Activated CD4-positive, alpha-beta memory T cell treated with anti-CD3 and anti-CD28 coated beads for 36 hours (primary cell): ENCODE measurements at places on chromosomes 4 and X.

DNA sequence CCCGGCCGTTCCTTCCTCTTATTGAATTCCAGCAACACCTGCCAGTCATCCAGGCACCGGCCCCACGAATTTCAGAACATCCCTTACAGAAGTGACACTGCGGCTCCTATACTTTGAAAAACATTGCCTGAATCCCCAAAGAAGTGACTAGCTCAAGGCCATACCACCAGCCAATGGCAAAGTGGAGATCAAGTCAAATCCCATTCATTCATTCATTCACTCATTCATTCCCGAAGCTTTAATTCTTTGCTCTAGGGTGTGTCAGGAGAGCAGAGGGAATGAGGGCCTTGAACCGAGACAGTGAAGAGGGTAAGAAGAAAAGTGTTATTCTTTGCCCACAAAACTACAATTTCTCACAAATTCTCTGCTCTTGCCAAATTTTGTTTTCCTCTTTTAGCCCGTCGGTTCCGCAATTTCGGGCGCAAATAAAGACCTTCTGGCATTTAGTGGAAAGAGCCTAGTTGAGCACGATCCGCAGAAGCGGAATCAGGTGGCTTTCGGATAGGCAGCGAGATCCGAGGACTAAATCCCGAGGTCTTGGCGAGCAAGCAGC, 824 bp upstream of the HMGB3 start:
- DNase-seq, result no peak

DNA sequence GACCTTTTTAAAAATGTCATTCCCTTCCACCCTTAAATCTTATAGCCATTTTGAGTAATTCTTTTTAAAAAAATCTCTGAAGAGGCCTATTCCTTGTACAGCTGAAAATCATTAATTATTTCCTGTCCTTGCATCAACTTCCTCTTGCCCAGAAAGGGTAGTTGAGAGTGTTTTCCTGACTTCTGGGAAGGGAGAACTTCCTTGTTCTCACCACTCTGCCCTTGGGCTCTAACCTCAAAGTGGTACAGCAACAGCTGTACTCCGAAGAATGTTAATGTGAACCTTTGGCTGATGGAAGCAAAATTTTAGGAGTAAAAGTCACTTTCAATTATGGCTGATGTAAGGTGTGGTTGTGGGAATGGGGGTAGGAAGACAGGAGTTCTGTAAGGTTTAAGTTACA, 15.1 kb upstream of the FABP2 start:
- no peak for DNase-seq

- DNase-seq, result no peak
Measured at GRCh38 chrX:102845020-102845419, 92.1 kb upstream of the RAB40AL start.

GRCh38 chr4:133151341-133151690, 2.2 kb downstream of the PCDH10 start:
- DNase-seq, result no peak

GRCh38 chr4:103092245-103092644, 7.4 kb downstream of the BDH2 start:
- DNase-seq, result no peak

DNA sequence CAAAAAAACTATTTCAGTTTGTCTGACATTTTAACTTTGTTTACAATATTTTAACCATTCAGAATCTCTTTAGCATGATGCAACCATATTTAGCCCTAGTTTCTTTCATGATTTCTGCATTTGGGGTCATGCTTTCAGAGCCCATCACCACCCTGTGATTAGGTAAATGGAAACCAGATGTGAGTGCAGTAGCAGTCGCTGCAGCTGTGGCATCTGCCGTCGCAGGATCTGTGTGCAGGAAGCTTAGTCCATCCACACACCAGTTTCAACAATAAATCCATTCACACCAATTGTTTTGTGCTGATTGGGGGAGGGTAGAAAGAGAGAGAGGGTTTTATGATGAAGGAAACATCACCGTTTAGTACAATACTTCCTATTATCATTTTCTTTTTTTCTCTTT, 130.5 kb downstream of the CPEB2 start:
- no peak for DNase-seq

- no peak for DNase-seq
Measured at GRCh38 chr4:74440356-74440755, 4.6 kb upstream of the AREG start.

DNA sequence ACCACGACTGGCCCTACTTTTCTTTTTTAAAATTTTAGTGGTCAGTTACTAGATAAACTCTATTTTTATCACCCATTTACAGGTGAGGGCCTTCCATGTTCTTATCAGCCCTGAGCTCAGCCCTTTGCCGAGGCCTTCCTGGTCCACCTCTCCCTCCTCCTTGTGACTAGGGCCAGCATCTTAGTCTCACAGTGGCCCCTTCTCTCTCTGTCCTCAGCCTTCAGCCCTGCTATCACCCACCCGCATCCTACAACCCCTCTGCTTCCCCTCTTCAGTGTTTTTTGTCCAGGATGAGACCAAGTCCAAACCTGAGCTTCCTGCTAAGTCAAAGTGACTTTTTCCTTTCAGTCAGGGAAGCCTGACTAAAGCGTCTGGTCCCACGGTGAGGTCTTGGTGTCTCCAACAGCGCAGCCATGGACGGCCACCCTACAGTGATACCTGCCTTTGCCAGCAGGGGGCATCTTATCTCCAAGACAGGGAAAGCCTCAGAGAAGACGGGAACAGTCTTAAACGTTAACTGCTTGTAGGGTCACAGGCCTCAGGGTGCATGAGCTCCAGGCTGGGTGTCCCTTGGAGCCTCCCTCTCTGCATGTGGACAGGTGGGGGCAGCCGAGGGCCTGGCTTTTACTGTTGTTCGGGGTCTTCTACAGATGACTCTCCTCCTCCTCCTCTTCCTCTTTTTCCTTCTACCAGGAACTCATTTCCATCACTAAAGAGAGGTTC, 11.7 kb upstream of the GAGE10 start:
- DNase-seq, result peak; percentile 79

DNA sequence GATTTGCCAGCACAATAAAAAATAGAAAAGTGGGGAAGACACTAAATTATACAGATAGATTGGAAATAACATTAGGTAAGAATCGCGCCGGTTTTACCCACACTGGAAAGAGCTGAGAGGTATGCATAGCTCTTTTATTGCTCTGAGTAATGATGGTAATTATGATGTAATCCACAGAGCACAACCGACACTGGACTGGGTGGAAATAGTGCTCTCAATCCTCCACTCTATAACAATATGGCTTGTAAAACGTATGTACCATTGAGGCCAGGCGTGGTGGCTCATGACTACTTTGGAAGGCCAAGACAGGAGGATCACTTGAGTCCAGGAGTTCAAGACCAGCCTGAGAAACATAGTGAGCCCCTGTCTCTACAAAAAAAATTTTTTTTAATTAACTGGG, 104.3 kb upstream of the RAPGEF2 start:
- DNase-seq, result no peak

DNA sequence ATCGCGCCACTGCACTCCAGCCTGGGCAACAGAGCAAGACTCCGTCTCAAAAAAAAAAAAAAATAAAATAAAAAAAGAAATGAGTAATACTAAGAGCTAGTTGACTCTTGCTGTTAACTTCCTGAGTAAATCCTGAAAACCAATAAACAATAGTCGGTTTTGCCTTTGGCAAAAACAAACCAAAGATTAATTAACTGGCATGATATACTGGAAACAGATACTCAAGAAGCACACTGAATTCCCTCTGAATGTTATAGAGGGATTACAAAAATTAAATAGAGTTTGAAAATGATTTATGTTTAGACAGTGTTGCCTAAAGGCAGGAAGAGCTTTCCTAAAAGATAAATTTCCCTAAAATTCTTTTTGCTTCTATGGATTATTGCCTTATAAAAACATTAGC, 1702.3 kb downstream of the STIM2 start:
- DNase-seq, result no peak

- no peak for DNase-seq
Measured at GRCh38 chr4:158767451-158767850, 1.4 kb upstream of the FNIP2 start.

- peak; percentile 28 for DNase-seq
Measured at GRCh38 chr4:37762294-37762990, 64.0 kb upstream of the PGM2 start.

DNA sequence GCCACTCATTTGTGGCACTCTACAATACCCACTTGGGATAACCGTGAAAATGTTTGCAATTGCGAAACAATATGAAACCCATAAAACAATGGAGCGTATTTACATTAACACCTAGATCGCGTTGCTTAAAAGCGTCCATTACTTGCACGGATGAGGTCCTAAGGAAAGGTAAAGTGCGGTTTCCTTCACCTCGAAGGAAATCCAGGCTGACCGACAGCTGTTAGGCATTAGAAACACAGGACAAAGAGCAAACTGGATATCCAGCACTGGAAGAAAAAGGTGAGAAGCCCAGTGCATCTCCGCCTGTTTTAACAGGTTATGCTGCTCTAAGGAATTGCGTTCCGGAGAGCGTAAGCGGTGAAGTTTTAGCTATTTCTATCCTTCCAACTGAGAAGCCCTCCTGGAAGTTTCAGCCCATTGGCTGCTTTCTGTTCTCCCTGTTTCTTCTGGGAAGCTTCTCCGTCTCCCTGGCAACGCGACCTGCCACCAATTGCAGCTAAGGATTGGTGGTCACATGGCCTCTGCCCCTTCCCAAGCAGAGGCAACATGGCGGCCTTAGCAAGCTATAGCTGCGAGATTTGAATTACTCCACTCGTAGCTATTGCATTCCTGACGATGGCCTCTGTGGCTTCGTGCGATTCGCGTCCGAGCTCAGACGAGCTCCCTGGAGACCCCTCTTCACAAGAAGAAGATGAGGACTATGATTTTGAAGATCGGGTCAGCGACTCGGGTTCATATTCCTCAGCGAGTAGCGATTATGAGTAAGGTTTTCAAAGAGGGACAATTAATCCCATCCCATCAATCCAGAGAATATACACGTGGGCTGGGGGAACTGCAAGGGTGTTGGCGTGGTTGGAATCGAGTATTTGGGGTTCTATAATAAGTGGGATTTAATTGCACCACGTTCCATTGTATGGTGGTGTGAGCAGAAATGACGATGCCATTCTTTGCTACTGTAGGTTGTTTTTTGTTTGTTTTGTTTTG, at the start of gene INTU:
INTU (plus strand) TSS at position 538 of the 984 bp plus-strand sequence; CDS start at position 616, 78 bp downstream.
- peak; percentile 60 for DNase-seq

DNA sequence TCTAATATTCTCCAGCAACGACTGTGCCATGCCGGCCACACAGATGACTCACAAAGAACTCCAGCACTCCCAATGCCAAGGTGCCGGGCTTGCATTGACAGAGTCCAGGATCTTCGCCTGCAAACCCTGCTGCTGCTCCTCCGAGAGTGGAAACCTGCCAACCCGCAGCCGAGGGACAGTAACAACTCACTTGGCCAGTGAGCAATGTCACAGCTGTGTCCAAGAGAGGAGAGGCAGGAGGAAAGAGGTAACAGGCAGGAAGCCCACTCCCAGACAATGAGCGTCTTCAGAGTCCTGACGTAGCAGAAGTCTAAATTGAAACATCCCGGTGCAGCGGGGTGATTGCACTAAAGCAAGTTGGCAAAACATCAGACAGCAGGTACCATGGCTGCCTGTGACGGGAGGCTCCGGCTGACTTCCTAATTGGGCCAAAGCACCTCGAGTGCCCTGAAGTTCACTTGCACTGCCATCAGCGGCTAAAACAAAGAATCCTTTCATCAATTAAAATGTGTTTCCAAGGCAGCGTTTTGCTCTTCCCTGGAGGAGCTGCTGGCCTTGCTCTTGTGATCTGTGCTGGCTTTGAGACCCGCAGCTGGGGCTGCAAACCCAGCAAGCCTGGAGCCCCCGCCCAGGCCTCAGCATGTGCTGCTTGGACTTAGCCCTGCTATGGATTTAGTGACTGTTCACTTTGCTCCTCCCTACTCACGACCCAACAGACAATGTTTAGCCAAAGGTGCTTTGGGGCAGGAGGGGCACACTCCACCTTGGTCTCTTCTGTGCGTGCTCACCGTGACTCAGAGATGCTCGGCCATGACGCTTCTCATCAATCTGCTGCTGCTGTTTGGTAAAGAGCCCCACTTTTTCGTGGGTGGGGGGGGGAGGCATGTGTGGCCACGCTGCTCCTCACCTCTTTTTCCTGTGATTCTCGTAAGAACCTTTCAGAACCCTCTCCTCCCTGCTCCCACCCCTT, 36.5 kb downstream of the DCTD start:
- no peak for DNase-seq

GRCh38 chrX:115579327-115579726, 18.4 kb downstream of the PLS3 start:
- no peak for DNase-seq

- no peak for DNase-seq
Measured at GRCh38 chrX:144916785-144917184, 330.5 kb upstream of the SPANXN1 start.

DNA sequence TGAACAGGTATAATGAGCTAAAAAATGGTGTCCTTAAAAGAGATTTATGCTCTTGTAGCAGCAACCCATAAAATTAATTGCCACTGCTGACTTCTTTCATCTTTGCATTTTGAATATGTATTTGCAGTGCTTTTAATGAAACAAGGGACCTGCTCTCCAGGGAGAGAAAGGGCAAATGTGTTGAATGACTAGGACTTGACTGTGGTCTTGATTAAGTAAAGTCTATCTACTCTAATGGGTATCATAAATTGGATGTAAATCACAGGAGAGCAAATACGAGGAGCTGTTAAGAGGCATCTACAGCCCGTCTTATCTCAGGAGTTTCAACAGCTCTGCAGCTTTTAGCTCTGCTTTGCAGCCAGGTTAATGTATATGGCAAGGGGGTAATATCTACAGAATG, 216.4 kb downstream of the PALLD start:
- DNase-seq, result no peak

DNA sequence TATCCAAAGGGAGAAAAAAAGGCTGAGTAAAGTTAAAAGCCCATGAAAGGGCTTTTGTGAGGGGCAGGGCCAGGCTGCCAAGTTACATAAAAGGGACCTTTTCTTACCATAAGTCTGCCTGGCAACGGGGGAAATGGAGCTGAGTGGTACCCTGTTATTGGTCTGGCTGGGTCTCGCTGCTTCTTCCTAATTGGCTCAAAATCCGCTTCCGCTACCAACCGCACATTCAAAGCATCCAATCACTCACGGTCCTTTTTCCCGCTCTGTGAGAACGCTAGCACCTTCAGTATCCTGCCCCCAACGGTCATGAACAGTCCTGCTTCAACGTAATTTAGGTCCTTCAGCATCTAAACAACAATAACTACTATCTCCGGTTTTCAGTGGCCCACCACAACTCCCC, 611 bp downstream of the TEX11 start:
- no peak for DNase-seq

- DNase-seq, result no peak
Measured at GRCh38 chr4:137700072-137700471, 167.8 kb upstream of the PCDH18 start.

- DNase-seq, result no peak
Measured at GRCh38 chr4:77843628-77844027, 19.0 kb upstream of the MRPL1 start.

GRCh38 chr4:101993002-101993841, 202.7 kb downstream of the BANK1 start:
- no peak for DNase-seq
